IMR-90 (cell line): ENCODE measurements at places on chromosomes 6 and 20. TPM values are rescaled to one million over a fixed set of nuclear protein-coding genes. Genes with fewer than 3 reads are reported as not detected.

The C6orf15 gene
- total RNA-seq = not detected in 2 replicates

The GMDS gene
- 7.3 and 9.4 TPM in 2 replicates for total RNA-seq

The ARFGEF3 gene
- under 0.01 TPM in 2 replicates for total RNA-seq

The VIP gene
- total RNA-seq = not detected in 2 replicates

The GINM1 gene
- 24.9 and 31.4 TPM in 2 replicates for total RNA-seq

The ETV7 gene
- total RNA-seq = under 0.01 and 0.18 TPM in 2 replicates

The EPB41L1 gene
- total RNA-seq = 12.5 and 13.9 TPM in 2 replicates

The ADGB gene
- not detected in 2 replicates for total RNA-seq

The LGSN gene
- not detected in 2 replicates for total RNA-seq

The DNAH8 gene
- total RNA-seq = under 0.01 TPM in 1 of 2 replicates, not detected in the other

The ECT2L gene
- total RNA-seq = not detected in 2 replicates

The KCNQ5 gene
- total RNA-seq = 1.3 and 1.7 TPM in 2 replicates

The CRISP3 gene
- not detected in 2 replicates for total RNA-seq

The MARCKS gene
- total RNA-seq = 40.7 and 111 TPM in 2 replicates

The SEMG2 gene
- not detected in 2 replicates for total RNA-seq

The ANGPT4 gene
- total RNA-seq = not detected in 2 replicates

The SIGLEC1 gene
- not detected in 2 replicates for total RNA-seq

The FERMT1 gene
- total RNA-seq = 1.7 and 2.3 TPM in 2 replicates

The TBXT gene
- not detected in 2 replicates for total RNA-seq

The CCN2 gene
- total RNA-seq = 148 and 211 TPM in 2 replicates

The BHLHE23 gene
- not detected in 2 replicates for total RNA-seq

The DEK gene
- 33.5 and 82.8 TPM in 2 replicates for total RNA-seq

The ATP6V1G2 gene
- total RNA-seq = 1.4 and 3.1 TPM in 2 replicates

The CST1 gene
- not detected in 2 replicates for total RNA-seq

The MYH7B gene
- total RNA-seq = not detected in 2 replicates
